ENCODE measurements at places on chromosomes 2 and 18.

- peak; percentile 11 for DNase-seq
These were observed 25.0 kb downstream of the SERPINB8 start for GRCh38 chr18:63994783-63995399.

DNA sequence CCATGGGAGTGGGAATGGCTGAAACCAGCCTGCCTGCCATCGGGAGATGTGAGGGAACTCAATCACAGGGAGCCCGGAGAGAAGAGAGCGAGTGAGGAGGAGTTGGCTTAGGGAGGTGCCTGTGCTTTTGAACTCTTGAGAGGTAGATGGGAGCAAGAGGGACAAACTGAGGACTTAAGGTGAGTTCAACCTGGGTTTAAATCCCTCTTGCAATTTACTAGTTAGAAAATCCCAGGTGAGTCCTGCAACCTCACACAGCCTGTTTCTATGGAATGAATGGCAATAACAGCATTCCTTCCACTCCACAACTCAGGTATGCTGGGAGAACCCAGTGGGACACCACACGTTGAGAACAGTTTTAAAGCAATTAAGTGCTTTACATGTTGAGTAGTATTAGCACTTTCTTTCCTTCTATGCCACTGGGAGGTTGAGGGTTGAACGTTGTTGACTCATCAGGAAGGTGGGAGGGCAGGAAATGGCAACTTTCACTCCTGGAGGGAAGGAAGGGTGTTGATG, 57.3 kb downstream of the VIT start:
- no peak for DNase-seq

- DNase-seq: peak; percentile 93
These were observed 404.3 kb downstream of the XIRP2 start for GRCh38 chr2:167292430-167293171.

DNA sequence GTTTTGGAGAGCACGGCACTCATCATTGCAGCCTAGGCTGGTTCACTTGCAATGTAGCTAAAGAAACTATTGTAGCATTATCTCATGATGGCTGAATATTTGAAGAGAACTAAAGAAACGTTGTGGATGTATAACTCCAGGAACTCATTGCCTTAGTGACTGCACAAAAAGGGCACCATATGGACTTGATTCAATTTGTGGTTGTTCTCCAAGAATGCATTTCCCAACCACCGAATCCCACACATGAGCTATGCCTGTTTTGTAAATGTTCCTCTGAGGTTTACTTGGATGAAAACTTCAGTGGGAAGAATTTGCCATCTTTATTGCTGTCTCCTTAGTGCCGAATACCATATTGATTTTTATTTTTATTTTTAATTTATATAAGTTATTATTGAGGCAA, 43.5 kb downstream of the DOK6 start:
- no peak for DNase-seq

GRCh38 chr2:9333591-9334171, 89.6 kb downstream of the ITGB1BP1 start:
- DNase-seq: peak; percentile 54

DNA sequence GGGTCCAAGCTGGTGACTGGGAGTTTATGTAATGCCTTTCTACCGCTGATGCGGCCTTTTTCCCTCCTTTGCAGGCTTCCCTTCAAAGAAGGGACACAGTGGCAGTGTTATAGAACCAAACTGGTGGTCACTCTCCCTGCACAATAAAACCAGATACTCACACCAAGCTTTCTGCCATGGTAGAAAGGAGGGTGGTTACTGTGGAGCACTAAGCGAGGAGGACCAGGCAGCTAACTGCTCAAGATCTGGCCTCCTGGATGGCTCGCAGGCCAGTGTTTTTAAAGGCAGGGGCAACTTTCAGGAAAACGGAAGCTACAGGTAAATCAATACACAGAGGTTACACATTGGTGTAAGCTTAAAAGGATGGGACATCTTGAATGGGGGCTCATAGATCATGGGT, 89.4 kb downstream of the BIN1 start:
- DNase-seq: no peak

- peak; percentile 35 for DNase-seq
These were observed 66.6 kb downstream of the SPTBN1 start for GRCh38 chr2:54522624-54523281.

- peak; percentile 39 for DNase-seq
These were observed 652 bp downstream of the ITPRID2 start for GRCh38 chr2:181891966-181892798.

DNA sequence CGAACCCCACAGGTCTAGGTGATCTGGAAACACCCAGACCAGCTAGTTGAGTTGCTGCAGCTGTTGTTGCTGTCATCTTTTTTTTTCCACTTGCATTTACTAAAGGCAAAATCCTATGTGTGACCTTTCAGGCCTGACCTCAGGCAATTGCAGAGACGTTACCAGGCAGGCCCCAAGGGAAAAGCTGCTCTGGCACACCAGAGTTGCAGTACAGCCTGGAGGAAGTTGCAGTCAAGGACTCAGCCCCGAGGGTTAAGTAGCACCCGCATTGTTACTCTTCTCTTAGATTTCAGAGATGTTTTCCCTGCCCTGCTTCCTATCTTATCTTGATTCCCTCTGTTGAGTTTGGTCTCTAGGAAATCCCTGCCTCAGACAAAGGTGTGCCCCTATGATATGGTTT, 45.2 kb upstream of the SMAD2 start:
- DNase-seq: no peak

GRCh38 chr2:17362956-17363355, 155.3 kb downstream of the RAD51AP2 start:
- DNase-seq: no peak

GRCh38 chr2:218645126-218645525, 14.3 kb downstream of the ZNF142 start:
- no peak for DNase-seq

GRCh38 chr2:132715386-132716351, 45.7 kb upstream of the LYPD1 start:
- no peak for DNase-seq

DNA sequence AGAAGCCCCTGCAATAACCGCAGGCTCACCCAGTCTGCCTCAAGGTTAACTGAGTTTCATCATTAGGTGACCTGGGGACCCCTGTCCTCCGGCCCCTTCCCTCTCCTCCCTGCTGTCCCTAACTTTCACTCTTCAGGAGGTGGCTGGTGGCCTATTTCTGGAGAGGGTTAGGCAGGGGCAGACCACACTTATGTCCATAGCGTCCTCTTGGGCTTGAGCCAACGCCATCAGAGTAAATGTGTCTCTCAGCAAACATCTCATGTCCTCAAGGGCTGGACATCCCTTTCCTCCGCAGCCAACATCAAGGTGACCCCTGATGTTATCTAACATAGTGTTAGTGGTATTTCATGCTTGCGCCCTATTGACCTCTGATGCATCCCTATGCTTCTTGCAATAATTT, 114.8 kb downstream of the BCL11A start:
- no peak for DNase-seq

DNA sequence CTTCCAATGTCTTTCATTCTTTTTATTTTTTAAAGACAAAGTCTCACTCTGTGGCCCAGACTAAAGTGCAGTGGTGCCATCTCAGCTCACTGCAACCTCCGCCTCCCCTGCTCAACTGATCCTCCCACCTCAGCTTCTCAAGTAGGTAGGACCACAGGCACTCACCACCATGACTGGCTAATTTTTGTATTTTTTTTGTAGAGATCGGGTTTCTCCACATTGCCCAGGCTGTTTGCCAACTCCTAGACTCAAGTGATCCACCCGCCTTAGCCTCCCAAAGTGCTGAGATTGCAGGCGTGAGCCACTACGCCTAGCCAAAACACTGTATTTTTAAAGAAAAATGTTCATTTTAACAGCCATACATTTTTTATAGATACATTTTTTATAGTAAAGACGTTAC, 12.7 kb downstream of the GCKR start:
- DNase-seq: no peak

- DNase-seq: no peak
These were observed 548.7 kb upstream of the FAM98A start for GRCh38 chr2:34147780-34148179.

- DNase-seq: no peak
These were observed 31.9 kb downstream of the TWIST2 start for GRCh38 chr2:238879621-238880377.

- no peak for DNase-seq
These were observed 26.8 kb downstream of the PPP1CB start for GRCh38 chr2:28778392-28778791.

DNA sequence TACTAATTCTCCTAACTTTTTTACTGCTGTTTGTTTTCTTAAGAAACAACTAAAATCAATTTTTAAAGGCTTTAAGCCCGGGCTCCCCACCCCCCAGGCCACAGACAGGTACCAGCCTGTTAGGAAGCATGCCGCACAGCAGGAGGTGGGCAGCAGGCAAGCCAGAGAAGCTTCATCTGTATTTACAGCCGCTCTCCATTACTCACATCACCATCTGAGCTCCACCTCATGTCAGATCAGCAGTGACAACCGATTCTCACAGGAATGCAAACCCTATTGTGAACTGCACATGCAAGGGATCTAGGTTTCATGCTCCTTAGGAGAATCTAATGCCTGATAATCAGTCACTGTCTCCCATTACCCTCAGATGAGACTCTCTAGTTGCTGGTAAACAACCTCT, 517.0 kb downstream of the NRXN1 start:
- DNase-seq: no peak

DNA sequence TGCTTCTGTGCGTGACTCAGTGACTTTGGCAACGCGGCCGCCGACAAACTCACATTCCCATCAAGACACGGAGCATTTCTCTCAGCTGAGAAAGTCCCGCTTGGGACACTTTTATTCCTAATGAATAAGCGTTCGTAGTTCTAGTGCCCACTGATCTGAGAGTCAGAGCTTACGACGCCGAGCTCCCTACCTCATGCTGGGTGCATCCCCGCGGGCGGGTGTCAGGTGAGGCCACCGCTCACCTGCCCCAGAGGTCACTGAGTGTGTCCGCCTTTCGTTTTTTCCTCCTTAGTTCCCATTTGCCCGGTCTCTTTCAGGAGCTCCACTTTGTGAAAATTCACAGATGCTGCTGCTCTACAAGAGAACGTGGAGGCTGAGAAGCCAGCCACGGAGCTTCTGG, 43.6 kb upstream of the TMEM18 start:
- no peak for DNase-seq

GRCh38 chr2:196747400-196747799, 52.1 kb downstream of the GTF3C3 start:
- no peak for DNase-seq

DNA sequence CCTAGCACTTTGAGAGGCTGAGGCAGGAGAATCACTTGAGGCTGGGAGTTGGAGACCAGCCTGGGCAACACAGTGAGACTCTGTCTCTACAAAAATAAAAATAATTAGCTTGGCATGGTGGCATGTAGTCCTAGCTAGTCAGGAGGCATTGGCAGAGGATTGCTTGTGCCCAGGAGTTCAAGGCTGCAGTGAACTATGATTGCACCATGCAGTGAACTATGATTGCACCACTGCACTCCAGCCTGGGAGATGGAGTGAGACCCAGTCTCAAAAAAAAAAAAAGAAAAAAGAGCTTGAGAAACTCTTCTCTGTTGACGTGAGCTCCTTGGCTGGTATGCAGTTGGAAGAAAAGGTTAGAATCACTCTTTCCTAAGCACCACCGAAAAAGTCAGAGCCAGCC, 125.1 kb upstream of the TNP1 start:
- no peak for DNase-seq

DNA sequence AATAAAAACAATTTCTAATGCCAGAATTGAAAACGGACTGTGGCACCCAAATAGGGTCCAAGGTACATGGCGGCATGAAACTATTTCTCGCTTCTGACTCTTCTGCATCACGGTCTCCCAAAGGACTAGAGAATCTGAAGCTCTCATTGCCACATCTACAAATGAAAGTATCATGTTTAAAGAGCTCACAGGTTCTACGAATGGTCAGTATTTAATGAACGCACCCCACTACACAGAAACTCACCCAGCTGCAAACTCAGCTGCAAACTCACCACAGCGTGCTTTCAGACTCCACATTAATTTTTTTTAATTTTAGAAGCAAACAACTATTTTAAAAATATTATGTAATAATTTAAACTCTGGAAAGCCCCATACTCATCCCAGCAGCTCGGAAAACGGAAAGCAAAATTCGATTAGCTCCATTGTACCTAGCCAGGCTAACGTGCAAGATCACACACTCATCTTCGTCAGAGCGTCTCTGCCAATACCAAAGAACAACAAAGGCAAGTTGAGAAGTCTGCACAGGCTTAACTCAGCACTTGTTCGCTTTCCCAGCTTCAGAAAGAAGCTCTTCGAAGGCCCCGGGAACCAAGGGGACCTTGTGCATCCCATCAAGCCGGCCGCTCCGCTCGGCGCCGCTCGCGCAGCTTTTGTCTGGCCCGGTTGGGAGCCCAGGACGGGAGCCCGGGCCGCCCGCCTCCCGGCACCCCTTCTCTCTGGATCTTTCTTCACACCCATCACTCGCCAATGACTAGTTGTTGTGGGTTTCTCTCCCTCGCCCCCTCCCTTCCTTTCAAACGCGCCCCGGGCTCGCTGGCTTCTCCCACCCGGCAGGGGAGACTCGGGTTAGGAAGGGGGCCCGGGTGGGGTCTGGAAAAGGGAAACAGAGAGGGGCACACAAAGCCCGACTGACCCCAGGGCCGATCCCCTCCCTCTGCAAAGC, 785 bp downstream of the CLASP1 start:
- DNase-seq: peak; percentile 37

DNA sequence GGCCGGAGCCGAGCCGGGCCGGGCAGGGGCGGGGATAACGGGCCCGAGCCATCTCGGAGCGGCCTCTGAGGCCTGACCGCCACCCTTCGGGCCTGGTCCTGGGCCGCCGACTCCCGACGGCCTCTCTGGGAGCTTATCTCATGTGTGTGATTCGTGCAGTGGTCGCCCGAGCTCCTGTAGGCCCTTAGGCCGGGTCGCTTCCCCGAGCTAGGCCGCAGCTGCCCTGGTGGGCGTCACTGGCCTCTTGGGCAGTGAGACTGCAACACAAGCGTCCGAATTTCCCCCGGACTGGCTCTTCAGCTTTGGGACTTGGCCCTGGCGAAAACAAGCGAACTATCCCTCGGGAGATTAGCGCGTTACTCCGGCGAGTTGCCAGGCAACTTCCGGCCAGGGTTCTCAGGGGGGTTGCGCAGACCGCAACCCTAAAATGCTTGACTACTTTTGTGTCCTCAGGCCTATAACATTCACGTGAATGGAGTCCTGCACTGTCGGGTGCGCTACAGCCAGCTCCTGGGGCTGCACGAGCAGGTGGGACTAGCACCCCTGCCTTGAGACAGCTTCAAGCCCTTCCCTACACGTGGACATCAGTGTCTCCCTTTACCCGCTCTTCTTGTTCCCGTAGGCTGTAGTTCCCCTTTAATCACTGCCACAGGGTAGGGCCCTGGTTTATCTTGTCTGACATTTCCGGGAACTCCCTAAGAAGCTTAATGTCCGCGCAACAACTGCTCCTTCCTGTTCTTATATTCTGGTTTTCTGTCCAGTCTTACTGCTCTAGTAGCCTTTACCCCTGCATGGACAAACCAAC, 602 bp downstream of the SNX17 start:
- DNase-seq: no peak

DNA sequence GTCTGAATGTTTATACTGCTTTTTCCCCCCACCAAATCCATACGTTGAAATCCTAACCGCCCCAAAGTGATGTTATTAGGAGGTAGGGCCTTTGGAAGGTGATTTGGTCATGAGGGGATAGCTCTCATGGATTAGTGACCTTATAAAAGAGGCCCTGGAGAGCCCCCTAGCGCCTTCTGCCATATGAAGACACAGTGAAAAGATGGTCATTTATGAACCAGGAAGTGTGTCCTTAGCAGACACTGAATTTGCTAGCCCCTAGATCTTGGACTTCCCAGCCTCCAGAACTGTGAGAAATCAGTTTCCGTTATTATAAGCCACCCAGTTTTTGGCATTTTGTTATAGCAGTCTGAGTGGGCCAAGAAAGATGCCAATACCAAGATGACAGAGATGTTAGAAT, 7.2 kb upstream of the TSN start:
- DNase-seq: no peak

All from HuH-7.5 (cell line).